Left cardiac atrium (tissue), 4 donors: ENCODE measurements at places on chromosomes 4 and X. TPM values are rescaled to one million over a fixed set of nuclear protein-coding genes. Genes with fewer than 3 reads are reported as not detected.

The SPANXD gene
- total RNA-seq = not detected

The MID1 gene
- 11.0 TPM for total RNA-seq

The DCLK2 gene
- 9.9 TPM for total RNA-seq

The CORIN gene
- 89.0 TPM for total RNA-seq

The GAGE2A gene
- total RNA-seq = not detected

The SLC4A4 gene
- total RNA-seq = 18.6 TPM

The ABLIM2 gene
- total RNA-seq = 14.3 TPM

The VSIG1 gene
- not detected for total RNA-seq

The ZBTB49 gene
- 3.0 TPM for total RNA-seq

The PLP2 gene
- total RNA-seq = 97.5 TPM

The RNF150 gene
- total RNA-seq = 38.4 TPM

The ASB9 gene
- total RNA-seq = 1.4 TPM

The TMEM35A gene
- 0.41 TPM for total RNA-seq

The TBC1D9 gene
- total RNA-seq = 17.2 TPM

The GAGE12J gene
- not detected for total RNA-seq

The ZXDA gene
- 3.4 TPM for total RNA-seq

The CCDC110 gene
- 2.0 TPM for total RNA-seq

The BBS7 gene
- total RNA-seq = 8.0 TPM

The USP26 gene
- not detected for total RNA-seq

The TCEAL7 gene
- 6.4 TPM for total RNA-seq

The DKK2 gene
- total RNA-seq = 0.88 TPM
